Ecto neural progenitor cell (in vitro differentiated cells): ENCODE measurements at places on chromosomes 11 and 22.
A peak's percentile ranks its signal among the peaks of the same experiment; 100 is the strongest.

- DNase-seq = no peak
Measured at GRCh38 chr22:19716041-19716828, 1.9 kb downstream of the SEPTIN5 start.

GRCh38 chr22:40211476-40212054 lies 33.8 kb downstream of the TNRC6B start:
- DNase-seq = no peak

GRCh38 chr11:72932132-72932570 lies 117.9 kb downstream of the ATG16L2 start:
- DNase-seq = no peak

- DNase-seq = no peak
Measured at GRCh38 chr11:104155375-104155774, 8.6 kb downstream of the PDGFD start.

GRCh38 chr11:74265256-74265655 lies 46.2 kb downstream of the P4HA3 start:
- DNase-seq = no peak

- no peak for DNase-seq
Measured at GRCh38 chr22:46123694-46124382, 26.5 kb upstream of the PPARA start.

DNA sequence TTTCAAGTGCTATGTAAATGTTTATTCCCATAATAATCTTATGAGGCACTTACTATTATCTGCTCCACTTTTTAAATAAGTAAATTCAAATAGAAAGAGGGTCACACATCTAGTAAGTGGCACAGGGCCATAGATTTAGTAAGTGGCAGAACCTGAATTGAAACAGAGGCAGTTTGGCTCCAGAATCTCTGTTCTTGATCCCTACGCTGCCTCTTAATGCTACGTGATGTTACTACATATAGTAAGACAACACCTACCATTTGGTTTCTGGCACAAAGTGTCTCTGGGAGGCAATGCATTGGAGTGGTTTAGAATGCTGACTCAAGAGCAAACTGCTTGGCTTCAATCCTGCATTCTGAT lies 1018.3 kb downstream of the DLG2 start:
- no peak for DNase-seq

GRCh38 chr22:44146088-44146861 lies 34.5 kb upstream of the PARVG start:
- no peak for DNase-seq

GRCh38 chr22:41446057-41446501 lies 522 bp downstream of the TOB2 start:
- DNase-seq = no peak

DNA sequence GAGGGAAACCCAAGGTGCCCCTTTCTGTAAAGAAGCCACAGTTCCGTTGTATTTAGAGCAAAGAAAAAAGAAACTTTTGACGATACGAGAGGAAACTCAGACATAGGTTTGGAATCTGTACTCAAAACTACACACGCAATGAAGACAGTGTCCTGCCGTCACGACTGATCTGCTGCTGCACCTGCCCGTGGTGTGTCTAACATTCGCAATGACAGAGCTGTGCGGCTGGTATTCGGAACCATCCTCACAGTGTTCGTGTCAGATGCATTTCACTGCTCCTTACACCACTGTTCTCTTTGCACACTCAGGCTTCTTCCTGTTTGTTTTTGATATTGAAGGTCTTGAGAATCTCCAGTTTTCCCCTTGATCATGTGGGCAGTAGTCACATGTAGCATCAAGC lies 84.8 kb downstream of the RTL6 start:
- peak; percentile 23 for DNase-seq

- no peak for DNase-seq
Measured at GRCh38 chr22:43995798-43996169, 28.3 kb upstream of the PARVB start.

DNA sequence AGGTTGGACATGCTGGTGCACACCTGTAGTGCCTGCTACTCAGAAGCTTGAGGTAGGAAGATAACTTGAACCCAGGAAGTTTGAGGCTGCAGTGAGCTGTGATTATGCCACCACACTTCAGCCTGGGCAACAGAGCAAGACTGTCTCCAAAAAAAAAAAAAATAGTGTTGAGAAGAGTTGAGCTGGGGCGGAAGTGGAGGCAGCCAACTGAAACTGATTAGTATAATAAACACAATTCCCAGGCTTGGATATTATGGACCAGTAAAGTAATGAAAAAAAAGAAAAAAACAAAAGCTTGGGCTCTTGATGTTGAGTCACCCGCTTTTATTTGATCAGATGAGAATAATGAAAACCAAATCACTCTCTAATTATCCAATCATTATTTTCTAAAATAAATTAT lies 21.0 kb downstream of the LDLRAD3 start:
- DNase-seq = no peak

DNA sequence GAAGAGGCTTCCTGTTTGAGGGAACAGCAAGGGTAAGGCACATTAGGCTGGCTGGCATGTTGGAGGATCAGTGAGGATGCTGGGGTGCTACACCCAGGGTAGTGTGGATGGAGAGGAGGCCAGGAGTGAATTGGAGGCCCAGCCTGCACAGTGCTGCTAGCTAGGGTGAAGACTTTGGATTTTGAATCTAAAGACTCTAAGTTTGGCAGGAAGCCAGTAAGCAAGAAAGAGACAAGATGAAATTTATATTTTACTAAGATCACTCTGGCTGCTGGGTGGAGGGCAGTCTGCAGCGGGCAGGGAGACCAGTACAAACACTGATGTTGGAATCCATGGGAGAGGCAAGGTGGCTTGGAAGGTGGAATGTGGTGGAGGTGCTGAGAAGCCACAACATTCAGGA lies 43.6 kb downstream of the TSPAN18 start:
- DNase-seq = no peak

DNA sequence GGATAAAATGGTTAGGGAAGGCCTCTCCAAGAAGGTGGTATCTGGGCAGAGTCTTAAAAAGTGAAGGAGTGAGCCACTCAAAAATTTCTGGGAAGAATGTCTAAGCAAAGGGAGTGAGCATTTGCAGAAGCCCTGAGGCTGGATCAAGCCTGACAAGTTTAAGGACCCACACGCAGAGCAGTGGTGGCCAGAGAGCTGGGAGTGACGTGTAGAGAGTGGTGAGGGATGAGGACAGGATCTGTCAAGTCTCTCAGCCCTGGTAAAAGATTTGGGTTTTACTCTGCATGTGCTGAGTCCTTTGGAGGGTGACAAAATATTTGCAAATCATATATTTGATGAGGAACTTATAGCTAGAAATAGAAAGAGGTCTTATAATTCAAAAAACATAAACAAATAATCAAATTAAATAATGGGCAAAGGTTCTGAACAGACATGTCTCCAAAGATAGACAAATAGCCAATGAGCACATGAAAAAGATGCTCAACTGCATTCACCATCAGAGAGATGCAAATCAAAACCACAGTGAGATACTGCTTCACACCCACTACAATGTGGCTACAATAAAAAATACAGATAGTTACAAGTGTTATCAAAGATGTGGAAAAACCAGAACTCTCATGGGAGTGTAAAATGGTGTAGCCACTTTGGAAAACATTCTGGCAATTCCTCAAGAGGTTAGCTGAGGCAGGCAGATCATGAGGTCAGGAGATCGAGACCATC lies 107.2 kb upstream of the NNMT start:
- DNase-seq = no peak

- DNase-seq = no peak
Measured at GRCh38 chr11:85768473-85769146, 42.3 kb downstream of the SYTL2 start.

GRCh38 chr22:25013607-25014006 lies 61.1 kb downstream of the KIAA1671 start:
- no peak for DNase-seq

DNA sequence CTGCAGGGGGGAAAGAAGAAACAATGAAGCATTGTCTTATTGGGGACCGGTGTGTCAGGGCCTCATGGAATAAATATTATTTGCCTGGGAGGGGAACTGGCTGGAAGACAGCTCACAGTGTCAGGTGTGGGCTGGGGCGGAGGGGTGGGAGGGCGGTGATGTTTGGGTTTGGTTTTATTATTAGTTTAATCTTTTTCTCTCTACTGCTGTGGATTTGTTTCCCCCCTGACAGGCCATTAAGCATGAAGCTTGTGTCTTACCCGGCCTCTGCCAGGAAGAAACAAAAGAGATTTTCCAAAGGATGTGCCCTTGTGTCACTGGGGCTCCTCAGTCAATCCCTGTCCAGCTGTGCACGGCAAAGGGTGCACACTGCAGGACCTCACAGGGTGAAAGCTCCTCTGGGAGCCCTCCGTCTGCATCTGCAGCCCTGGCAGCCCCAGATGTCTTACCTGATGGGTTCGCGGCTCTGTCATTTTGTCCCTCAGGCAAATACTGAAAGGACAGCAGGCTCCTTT lies 203.1 kb upstream of the TMEM45B start:
- DNase-seq = no peak

DNA sequence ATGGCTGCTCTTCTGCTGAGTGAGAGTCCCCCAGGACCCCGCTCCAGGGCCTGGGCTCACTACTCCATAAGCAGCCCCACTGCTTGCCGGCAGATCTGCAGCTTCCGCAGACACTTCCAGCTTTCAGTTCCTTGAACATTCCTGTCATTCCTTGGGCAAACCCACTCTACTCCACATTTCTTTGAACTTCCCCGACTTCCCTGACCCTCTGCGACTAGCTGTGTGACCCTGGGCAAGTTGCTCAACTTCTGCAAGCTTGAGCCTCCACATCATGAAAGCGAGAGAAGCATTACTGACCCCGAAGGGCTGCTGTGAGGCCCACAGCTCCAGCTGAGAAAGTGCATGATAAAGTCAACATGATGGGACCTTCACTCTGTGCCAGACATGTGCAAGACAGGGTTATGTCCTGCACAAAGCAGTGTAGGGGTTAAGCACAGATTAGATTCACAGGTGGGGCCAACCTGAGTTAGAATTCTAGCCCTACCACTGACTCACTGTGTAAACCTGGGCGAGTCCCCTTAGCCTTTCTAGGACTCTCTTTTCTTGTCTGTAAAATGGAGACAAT lies 51.8 kb downstream of the THAP12 start:
- no peak for DNase-seq

DNA sequence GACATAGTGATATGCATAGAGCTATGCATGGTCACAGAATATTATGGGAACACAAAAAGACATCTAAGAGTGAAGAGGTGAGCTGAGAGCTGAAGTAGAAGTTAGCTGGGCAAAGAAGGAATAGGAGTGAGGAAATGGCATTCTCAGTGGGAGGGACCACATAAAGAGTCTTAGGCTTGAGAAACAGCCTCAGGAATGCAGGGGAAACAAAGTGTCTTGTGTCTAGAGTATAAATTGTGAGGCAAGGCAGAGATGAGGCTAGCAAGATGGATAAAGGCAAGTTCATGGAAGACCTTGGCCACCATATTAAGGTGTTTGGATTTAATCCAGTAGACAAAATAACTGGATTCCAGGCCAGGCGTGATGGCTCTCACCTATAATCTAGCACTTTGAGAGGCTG lies 40.6 kb upstream of the CRTAM start:
- DNase-seq = no peak

DNA sequence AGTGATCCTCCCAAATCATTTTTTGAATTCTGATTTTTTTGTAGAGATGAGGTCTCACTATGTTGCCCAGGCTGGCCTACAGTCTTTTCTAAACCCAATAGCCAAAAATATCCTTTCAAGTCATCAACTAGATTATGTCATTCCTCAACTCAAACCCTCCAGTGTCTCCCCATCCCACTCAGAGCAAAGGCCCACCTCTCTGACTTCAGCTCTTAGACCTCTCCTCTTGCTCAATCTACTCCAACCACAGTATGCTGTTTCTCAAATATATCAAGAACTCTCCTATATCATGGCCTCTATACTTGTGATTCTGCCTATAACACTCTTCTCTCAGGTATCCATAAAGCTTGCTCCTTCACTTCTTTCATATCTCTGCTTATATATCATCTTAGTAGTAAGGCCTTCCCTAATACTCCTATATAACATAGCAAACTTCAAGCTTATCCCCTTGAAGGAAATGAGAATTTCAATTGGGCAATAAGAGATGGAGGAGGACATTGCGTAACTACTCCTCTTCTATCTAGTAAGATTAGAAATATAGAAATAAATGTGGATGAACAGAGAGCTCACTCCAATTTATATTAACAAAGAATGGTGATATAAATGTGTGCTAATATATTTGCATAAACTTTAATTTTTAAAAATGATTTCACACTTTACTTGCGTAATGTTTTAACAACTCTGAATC lies 24.5 kb downstream of the DLG2 start:
- DNase-seq = no peak

DNA sequence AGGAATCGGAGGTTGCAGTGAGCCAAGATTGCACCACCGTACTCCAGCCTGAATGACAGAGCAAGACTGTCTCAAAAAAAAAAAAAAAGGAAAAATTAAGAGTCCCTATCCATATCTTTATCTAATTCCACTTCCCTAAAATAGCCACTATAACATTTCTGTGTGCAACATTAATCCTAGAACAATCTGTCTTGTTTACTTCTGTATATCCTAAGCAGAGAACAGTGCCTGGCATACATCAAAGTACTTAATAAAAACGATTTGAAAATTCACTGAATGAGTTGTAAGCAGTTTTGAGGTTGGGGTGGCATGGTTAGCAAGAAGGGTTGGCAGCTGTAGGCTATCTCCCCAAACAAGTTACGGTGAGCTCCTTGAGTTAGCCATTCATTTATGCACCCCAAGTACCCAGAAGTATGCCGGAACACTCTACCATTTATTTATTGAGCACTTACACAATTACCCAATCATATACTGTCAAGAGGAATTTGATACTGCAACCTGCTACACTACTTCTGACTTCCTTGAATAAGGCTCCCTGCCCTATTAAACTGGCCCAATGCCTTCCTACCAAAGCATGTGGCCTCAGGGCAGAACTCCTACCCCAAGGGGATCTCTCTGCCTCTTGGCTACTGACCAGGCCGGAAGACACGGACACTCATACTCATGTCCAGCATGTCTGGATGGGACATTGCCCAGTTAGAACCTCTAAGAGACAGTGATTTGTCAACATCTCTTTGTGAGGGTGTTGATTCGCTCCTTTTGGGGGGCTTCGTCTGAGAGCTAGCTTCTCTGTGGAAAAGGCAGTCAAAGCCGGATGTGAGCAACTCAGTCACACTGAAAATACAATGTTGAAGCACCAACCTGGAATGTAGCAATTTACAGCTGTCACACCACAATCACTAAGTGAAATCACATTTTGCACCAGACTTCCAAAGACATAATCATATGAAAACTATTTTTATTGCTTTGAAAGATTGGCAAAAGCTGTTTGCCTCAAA lies 16.3 kb upstream of the TMEM41B start:
- no peak for DNase-seq

DNA sequence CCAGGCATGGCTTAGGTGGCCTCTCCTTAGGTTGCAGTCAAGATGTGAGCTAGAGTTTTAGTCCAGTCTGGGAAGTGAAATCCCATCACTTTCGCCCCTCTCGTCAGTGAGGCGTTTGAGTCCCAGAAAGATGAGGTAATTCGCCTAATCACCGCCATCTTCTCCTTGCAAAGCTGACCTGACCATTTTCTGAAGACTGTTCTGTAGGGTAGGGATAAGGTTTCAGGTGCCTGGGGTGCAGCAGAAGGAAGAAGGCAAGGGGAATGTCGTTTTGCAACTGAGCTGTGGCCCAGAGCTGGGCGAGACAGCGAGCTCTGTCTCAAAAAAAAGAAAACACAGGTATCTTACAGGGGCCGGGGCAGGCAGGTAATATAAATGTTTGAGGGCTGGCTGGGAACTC lies 61.7 kb upstream of the CECR2 start:
- no peak for DNase-seq
